Type B pancreatic cell (in vitro differentiated cells): ENCODE measurements at places on chromosomes 7 and 10.

GRCh38 chr10:61592581-61592980 is 70.1 kb upstream of the CABCOCO1 start:
- no peak for DNase-seq

DNA sequence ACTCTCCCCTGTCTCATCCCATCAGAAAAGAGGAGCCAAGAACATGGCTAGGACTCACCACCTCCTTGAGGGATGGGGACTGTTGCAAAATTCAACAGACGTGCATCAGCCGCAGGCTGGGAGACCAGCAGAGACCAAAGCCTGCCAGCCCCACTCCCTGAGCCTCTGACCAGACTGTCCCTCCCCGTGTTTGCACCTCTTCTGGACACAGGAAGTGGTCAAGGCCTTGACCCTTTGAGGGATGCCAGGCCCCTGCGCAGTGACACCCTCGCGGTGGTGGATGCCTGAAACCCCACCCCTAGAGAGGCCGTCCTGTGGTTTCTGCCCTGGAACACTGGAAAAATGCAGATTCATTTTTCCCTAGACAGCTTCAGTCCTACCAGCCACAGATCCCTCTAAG is 128.4 kb upstream of the TCF7L2 start:
- DNase-seq, result no peak

DNA sequence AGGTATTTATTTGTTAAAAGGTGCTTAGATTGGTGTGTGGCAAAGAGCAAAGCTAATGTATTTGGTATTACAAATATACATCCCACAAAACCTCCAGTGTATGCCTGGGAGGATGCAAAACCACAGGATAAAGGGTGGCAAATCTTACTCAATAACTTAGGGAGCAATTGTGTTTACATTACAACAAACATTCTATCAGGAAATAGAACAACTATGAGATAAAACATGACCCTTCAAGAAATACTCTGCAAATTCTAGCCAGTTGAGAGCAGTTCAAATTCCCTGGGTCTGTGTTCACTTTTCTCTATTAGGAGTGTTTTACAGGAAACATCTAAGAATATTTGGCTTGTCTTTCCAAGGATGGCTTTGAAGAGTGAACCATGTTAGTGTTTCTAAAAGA is 64.9 kb downstream of the CUL1 start:
- DNase-seq, result no peak

DNA sequence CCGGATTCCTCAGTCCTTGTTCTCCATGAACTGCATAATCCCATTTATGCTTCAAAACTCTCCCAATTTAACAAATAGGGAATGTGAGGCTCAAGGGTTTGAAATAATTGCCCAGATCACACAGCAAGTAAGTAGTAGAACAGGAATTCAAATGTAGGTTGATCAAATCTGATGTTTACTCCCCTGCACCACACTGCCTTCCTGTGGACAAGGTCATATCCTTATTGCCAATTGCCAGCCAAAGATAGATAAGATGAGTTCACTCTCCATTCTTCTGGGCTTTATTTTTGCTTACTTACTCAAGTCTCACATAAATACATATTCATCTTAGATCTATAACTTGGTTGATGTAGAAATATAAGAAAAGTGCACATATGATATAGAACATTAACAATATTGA is 435.2 kb upstream of the ETV1 start:
- DNase-seq, result no peak

DNA sequence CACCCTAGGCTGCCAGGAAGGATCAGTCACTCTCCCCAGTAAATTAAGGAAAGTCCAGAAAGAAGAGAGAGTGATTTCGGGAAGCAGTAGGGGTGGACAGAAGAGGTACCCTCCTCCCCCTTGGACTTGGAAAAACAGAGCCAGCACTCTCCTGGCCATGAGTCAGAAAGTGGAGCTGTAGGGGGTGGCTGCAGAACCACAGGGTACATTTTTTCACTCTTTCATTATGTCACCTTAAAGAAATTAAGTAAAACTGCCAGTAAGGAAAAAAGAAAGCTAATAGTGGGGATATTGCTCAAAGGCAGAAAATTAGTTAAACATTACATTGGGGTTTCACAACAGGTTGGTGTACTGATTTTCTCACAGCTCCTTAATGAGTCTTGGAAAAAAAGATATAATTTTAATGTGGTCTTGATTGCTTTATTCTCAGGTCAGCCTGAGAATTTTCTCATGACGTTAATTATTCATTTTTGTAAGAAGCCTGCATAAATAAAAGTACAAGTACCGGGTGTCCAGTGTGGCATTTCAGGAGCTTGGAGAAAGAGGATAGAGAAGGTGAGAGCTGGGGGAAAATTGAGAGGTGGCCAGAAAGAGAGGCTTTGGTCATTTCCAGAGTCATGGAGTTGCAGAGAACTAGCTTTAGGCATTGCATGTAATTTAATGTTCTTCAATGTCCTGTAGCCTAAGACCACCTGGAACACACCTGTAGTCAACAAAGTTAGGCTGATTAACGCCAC is 23.2 kb upstream of the AOAH start:
- DNase-seq, result no peak

DNA sequence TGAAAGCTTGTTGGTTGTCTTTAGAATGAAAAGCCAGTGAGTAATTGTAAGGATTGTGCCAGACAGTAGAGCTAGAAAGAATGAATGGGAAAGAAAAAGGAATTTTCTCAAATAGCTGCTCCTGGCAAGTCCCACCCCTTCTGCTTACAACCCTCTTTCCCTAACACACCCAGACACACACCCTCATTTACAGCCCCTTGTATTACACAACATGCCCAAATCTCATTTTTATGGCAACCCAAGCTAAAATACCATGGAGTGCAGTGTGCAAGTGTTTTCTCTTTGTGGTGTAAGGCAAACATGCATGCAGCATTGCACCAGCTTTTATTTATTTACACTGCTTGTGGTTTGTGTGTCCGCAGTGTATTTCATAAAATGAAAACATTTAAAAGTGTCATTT is 1.5 kb downstream of the PRKAR2B start:
- no peak for DNase-seq

- no peak for DNase-seq
Observed at GRCh38 chr7:87424075-87424474, 51.4 kb downstream of the ABCB4 start.

- no peak for DNase-seq
Observed at GRCh38 chr10:63236113-63236935, 103.2 kb downstream of the NRBF2 start.

GRCh38 chr7:107043491-107043890 is 1.0 kb upstream of the PRKAR2B start:
- DNase-seq, result no peak

DNA sequence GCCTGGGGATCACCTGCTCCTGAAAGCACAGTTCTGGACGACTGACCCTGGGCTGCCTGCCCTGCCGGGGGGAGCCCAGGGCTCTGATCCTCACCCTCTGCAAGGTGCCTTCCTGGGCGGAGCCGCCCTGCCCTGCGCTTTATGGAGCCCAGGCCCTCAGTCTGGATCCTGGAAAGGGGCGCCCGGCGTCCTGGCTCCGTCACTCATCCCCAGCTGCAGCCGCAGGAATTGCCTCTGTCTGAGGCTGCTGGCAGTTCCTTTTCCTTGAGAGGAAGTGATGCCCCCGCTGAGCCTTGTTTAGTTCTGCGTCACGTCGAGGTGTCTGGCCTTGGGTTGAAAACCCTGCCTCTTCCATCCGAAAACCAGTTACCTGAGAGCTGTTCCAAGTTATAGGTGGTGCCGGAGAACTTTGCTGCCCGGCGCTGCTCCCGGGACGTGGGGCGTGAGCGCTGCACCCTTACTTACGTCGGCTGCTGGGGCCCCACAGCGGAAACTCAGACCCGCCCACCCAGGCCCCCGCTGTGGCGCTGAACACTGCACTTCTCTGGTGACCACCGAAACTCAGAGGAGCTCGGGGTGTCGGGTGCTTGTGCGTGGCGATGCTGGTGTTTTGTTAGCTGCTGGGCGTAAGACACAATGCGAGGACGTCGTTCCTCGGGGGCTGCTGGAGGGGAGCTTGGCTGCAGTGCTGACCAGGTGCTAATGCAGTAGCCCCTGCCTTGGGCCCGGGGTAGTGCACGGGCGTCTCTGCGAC is 5.4 kb downstream of the MAFK start:
- DNase-seq, result no peak

- DNase-seq, result no peak
Observed at GRCh38 chr10:108112218-108112617, 947.7 kb upstream of the SORCS1 start.

DNA sequence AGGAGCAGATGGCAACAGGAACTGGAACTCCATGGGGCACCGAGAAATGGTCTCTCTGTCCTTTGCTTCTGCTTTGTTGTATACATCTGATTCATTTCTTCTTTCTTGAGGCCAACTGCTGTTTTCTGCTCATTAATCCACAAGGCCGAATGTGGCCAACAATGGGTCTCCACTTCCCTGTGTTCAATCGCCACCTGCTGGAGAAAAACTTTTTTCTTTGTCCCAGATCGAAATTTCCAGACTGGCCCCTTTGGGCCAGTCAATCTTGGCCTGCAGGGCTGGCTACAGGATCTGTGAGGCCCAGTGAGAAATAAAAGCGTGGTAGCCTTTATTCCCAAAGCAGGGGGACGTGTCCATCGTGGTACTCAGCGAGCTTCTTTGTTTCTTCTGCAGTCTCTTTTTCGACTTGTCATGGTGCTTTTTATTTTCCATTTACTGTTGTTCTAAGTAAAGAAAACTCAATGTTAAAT is 58.8 kb downstream of the PARP12 start:
- no peak for DNase-seq

DNA sequence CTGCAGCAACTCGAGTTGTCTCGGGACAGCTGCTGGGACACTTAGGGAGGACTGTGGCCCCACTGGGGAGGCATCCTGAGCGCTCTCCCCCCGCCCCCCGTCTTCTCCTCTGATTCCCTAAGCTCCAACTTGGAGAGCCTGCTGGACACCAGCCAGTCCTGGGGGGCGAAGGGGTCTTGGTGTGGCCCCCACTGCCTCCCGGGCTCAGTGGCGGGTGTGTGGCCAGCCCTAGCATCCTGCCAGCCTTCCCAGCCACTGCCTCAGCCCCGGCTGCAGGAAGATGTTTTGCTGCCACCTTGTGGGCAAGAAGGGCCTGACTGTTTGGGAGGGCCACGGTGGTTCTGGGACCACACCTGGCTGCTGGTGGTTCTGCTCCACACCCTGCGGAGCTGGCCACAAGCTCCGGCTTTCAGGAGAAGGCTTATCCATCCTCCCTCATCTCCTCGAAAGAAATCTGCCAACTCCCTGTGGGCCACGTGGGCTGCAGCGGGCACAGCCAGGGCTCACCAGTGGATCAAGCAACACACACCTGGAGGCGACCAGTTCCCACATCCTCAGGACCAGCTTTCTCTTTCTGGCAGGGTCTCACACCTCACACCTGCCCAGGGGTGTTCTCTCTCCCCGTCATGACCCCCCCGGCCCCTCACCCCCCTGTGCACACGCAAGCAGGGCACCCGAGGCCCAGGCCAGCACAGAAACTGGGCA is 24.8 kb downstream of the AGAP3 start:
- peak; percentile 81 for DNase-seq

GRCh38 chr10:133246236-133246626 is 8.6 kb downstream of the VENTX start:
- DNase-seq, result no peak

GRCh38 chr10:69319841-69320316 is 41.6 kb downstream of the HK1 start:
- no peak for DNase-seq

DNA sequence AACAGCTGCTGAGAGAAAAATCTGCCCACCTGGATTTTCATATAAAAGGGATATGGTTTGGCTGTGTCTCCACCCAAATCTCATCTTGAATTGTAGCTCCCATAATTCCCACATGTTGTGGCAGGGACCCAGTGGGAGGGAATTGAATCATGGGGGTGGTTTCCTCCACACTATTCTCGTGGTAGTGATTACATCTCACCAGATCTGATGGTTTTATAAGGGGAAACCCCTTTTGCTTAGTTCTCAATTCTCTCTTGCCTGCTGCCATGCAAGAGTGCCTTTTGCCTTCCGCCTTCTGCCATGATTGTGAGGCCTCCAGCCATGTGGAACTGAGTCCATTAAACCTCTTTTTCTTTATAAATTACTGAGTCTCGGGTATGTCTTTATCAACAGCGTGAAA is 20.8 kb upstream of the MKI67 start:
- DNase-seq, result no peak

DNA sequence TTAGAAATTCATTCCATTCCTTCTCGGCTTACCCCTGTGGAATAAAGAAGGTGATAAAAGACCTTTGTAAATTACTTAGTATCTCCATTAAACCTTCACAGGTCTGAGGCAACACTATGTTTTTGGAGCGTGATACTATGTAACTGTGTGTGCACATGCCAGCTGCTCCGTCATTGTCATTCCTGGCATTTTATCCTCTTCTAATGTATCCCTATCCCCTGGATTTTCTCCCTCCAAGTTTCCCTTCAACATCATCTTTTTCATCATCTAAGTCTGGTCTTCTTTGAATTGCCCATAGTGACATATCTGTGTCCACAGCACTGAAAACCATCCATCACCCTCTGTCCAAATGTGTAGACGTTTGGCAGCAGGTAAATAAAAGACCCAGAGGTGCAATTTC is 125.7 kb downstream of the TEX36 start:
- DNase-seq, result no peak

DNA sequence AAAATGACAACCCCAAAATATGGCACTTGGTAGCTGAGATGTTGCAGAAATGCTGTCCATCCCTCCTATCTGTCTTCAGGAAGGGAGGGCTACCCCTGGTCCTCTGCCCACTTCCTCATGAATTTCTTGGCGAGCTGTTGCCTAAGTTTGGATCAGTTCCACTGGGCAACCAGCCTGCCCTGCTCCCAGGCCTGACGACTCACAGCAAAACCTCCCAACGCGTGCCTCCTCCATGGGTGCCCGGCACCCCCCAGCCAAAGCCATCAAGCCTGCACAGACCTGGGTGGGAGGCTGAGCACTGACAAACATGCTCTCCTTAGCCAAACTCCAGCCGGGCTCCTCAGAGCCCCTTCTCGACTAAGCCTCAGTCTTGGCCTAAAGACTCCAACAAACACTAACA is 8.9 kb downstream of the VSTM4 start:
- DNase-seq, result no peak

- no peak for DNase-seq
Observed at GRCh38 chr7:140019172-140019571, 43.6 kb downstream of the PARP12 start.
